HepG2 (cell line): ENCODE measurements at places on chromosomes 16 and 17. TPM values are rescaled to one million over a fixed set of nuclear protein-coding genes. Genes with fewer than 3 reads are reported as not detected.
A peak's percentile ranks its signal among the peaks of the same experiment; 100 is the strongest.

Gene ITGAE
- total RNA-seq = 49.0 and 56.3 TPM in 2 replicates

Gene CMIP
- 10.9 and 21.7 TPM in 2 replicates for total RNA-seq

Gene HOXB9
- not detected in 2 replicates for total RNA-seq

Gene C1QTNF8
- total RNA-seq = 0.09 TPM in 1 of 2 replicates, not detected in the other

Gene SPN
- total RNA-seq = 0.22 and 0.38 TPM in 2 replicates

Gene MMP28
- total RNA-seq = not detected in 2 replicates

Gene TP53TG3F
- total RNA-seq = not detected in 2 replicates

Gene SLC6A2
- total RNA-seq = 0.65 and 0.66 TPM in 2 replicates

Gene RAI1
- total RNA-seq = 5.1 and 5.2 TPM in 2 replicates

Gene SNAI3
- total RNA-seq = 0.09 and 0.18 TPM in 2 replicates

Gene TERB1
- not detected in 2 replicates for total RNA-seq

DNA sequence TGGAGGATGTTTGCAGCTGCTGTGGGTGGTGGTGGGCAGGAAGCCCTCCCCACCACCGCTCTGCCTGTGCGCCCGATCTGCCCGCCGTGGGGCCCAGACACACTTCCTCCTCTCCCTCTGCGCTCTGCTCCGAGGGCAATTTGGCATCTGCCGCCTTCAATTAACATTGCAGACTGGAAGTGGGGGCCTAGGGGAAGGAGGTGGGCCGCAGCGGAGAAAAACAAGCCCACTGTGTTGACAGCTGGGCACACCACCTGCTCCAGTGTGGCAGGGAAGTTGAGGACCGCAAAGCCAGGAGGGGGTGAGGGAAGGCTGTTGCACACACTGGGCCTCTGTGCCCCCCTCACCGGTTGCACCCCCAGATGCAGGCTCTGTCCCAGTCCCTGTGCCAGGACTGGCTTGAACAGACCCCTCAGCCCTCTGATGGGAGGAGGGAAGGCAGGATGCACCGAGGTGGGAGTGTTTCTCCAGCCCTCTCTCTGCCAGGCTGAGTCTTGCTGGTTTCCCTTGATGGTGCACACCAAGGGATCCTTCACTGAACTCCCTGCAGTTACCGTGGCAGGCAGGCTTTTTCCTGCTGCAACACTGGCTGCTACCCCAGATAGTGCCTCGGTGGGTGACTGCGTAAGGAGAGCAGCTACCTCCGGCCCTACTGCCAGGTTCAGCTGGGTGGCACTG, 72.8 kb upstream of the MED9 start:
- no peak for DNase-seq

- no peak for DNase-seq
Measured at GRCh38 chr17:81918832-81919545, 1.0 kb upstream of the SIRT7 start.

GRCh38 chr17:80349151-80349651, 65.8 kb upstream of the ENDOV start:
- DNase-seq = no peak

DNA sequence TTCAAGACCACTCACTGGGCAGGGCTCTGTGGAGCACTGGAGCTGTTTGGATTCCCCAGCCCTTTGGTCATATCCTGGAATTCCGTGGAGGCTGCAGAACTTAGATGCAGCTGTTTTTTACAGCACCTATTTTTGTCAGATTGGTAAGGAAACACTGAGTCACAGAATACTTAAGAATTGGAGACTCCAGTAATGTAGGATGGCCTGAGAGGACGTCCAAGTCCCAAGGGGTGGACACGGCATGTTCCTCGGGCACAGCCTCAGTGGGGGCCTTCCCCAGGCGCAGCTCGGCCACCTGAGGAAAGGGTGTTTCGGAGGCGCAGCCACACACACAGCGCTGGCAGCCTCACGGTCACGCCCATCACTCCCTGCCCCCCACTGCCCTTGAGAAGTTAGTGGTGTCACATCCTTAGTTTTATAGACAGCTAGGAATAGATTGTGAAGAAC, 14.8 kb downstream of the PLD6 start:
- no peak for DNase-seq

DNA sequence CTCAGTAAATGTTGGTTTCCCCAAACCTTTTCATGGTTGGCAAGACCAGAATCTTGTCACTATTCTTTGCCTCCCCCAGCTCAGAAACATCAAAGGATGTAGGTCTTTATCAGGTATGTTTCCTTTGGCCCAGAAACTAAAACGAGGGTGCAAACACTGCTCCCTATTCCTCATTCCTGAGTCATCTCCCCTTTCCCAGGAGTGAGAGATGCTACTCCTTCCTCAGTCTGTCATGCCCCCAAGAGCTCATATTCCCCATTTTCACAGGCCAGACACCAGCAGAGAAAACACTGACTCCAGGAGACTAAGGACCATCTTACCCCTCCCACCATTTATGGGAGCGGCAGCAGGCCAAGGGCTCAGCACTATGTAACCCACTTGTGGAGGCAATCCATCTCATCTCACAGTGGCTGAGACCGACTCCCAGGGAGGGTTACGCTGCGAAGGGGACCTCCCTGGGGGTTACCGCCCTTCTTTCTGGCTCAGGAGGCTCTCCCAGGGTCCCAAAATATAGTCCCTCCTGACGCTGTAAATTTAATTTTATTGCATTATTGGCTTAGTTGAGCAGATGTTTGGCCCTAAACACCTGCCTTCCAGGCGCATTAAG, 1.5 kb downstream of the GEMIN4 start:
- no peak for DNase-seq

DNA sequence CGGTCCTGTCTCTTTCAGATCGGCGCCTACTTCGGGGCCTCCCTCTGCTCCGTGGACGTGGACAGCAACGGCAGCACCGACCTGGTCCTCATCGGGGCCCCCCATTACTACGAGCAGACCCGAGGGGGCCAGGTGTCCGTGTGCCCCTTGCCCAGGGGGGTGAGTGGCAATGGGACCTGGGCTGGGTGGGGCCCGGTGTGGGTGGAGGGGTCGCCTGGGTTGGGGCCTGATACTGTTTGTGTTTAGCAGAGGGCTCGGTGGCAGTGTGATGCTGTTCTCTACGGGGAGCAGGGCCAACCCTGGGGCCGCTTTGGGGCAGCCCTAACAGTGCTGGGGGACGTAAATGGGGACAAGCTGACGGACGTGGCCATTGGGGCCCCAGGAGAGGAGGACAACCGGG, 37.7 kb downstream of the ITGAM start:
- DNase-seq = no peak

DNA sequence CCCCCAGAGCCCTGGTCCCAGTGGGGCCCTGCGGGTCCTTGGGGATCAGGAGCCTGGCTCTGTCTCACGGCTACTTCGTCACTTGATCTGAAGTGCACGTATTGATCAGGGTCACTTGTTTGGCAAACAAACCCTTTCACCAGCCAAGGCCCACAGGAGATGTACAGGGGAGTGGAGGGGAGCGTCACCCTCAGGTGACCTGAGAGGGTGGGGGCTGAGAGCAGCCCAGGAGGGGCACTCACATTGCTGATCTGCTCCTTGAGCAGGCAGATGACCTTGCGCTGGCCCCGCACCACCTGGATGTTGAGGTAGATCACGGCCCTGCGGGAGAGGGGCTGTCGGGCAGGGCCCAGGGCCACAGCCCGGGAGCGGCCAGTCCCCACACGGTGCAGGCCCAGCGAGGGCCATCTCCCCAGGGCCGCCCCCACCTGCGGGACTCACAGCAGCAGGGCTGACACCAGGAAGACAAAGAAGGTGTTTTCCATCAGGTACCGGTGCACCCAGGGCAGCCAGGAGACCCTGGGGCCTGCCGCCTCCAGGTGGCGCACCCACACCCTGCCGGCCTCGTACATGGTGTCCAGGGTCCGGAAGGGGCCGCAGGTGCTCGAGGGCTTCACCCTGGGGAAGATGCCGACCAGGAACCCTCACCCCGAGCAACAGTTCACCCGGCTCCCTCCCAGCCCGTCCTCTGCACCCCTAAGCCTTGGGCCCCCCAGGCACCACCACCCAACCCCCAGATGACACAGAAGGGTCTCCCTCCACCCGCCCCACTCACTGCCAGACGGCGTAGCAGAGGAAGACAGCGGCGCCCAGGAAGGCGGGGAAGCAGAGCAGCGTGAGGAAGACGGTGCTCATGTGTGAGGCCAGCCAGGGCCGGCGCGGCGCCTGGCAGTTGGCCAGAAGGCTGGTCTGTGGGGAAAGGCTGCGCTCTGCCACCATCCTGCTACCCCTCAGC, 11.3 kb downstream of the TMC6 start:
- no peak for DNase-seq

DNA sequence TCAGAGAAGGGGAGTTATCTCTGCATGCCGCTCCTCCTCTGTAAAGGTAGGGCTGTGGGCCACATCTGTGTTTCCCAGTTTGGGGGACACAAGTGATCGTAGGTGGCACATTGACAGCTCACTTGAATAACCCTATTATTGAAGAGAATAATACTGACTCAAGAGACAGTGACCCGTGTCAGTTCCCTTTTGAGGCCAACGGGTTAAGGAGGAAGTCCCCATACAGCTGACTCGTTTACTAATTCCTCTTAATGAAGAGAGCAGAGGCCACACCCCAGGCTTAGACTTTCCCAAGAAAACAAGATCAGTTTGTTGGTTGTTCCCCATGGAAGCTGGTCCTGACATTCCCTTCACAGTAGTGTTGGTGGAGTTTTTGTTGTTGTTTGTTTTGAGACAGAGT, 33.0 kb downstream of the IL4R start:
- no peak for DNase-seq

DNA sequence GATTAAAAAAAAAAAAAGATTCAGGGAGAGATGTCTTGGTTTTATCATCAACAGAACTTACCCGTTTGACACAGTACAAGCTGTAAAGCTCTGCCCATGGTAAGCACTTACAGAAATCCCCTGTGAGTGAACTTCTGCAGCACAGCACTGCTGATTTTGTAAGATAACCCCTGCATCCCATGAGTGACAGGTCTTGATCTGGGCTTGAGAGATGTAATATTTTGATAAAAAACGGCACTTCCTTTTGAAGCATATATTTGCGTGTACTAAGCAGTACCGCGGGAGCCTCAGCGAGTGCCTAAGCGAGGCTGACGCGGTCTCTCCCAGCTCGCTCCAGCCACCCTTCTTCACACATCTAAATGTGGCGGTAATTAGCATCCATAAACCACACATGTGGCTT, 50.5 kb downstream of the IKZF3 start:
- DNase-seq = no peak

GRCh38 chr17:43540821-43541674, 5.1 kb downstream of the ETV4 start:
- no peak for DNase-seq

GRCh38 chr16:48687421-48688038, 77.5 kb upstream of the N4BP1 start:
- peak; percentile 84 for DNase-seq

- no peak for DNase-seq
Measured at GRCh38 chr17:53058031-53058430, 764.7 kb upstream of the KIF2B start.

DNA sequence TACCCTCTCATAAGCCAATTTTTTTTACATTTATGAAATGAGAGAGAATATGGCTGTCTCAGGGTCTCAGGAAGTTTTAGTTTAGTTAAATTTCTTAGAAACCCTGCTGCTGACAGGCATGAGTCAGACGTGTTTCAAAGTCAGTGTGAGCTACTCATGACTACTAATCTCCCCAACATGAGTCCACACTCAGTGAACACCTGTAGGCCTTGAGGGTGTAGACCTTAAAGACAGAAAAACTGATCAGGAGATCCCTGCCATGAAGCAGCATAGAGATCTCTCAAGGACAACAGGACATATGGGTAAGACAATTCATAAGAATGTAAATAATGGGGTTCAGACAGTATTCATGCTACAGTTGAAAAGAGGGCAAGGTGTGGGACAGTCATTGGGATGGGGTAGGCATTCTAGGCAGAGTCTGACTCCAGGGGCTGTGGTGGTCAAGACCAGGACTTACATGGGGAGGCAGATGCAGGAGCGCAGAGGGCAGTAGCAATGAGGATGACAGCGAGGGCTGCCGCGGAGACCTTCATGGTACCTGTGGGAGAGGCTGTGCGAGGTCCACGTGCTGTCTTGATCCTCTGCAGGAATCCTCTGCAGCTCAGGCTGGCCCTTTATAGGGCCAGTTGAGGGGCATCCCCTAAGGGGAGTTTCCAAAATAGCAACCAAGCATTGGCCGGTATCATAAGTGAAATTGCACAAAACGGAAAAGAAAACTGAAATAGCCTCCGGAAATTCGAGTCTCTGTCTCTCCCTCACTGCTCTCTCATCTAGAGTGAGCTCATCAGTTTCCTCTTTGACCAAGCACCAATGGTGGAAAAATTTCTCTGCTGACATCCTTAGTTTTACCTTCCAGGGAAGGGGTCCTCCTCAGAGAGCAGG, at the start of gene CCL5:
TSS of gene CCL5 (minus strand) at position 588 of the 882 bp plus-strand sequence.
- DNase-seq = no peak

GRCh38 chr17:68094481-68095078, 59.0 kb downstream of the KPNA2 start:
- peak; percentile 21 for DNase-seq

GRCh38 chr16:23504453-23505179, 5.7 kb downstream of the GGA2 start:
- DNase-seq = peak; percentile 58

DNA sequence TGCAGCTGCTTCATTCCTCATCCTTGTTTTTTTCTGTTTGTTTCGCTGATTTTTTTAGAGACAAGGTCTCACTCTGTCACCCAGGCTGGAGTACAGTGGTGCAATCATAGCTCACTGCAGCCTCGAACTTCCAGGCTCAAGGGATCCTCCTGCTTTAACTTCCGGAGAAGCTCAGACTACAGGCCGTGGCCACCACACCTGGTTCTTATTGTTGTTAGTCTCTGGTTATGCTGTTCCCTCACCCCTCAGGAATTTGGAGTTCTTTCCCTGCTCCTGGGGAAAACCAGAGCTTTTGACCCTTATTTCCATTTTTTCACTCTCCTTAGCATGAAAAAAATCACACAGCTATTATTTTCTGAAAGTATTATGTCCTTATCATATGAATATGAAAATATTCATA, 1.8 kb downstream of the ODF4 start:
- no peak for DNase-seq

DNA sequence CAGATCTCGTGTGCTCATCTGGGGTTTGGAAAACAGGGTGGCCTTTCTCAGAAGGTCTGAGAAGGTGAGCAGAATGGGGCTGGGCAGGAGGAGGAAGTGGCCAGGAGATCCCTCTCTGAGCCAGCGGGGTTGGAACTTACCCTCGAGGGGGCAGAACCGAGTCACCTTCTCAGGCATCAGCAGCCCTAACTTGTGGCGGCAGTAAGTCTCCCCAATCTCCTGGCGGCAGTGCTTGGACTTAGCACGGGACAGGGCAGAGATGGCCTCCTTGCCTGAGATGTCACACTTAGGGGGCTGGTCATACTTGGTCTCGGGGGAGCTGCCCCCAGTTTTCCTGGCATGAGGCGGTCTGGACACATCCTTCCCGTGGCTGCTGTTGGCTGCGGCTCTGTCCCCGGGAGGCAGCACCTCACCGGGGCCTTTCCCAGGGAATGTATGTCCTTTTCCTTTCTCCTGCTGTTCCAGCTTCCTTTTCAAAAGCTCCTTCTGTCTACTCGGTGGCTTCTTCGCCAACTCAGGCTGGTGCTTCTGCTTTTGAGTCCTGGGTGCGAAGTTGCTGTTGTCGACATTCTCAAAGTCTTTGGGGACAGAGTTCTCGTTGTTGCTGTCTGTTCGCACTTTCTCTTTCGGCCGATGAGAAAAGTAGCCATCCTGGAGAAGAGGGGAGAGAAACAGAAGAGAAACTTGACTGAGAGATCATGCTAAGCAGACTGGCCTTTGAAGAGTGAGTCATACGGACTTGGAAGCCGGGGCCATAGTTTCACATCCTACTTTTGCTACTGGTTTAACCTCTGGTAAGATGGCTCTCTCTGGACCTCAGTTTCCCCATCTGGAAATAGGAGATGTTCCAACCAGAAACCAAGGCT, 211.7 kb downstream of the XYLT1 start:
- no peak for DNase-seq

GRCh38 chr17:39599665-39600231, 8.0 kb downstream of the NEUROD2 start:
- no peak for DNase-seq
